ENCODE measurements at places on chromosomes 7 and 10. TPM values are rescaled to one million over a fixed set of nuclear protein-coding genes. Genes with fewer than 3 reads are reported as not detected.

Gene SOSTDC1
- total RNA-seq = not detected

Gene PILRA
- 2.6 TPM for total RNA-seq

Gene GDF2
- not detected for total RNA-seq

Gene NKX2-3
- not detected for total RNA-seq

Gene CYP2E1
- 0.30 TPM for total RNA-seq

Gene TMEM273
- 17.3 TPM for total RNA-seq

Gene GNAT3
- total RNA-seq = not detected
